ENCODE measurements at places on chromosomes 6 and 20. TPM values are rescaled to one million over a fixed set of nuclear protein-coding genes. Genes with fewer than 3 reads are reported as not detected.

DNA sequence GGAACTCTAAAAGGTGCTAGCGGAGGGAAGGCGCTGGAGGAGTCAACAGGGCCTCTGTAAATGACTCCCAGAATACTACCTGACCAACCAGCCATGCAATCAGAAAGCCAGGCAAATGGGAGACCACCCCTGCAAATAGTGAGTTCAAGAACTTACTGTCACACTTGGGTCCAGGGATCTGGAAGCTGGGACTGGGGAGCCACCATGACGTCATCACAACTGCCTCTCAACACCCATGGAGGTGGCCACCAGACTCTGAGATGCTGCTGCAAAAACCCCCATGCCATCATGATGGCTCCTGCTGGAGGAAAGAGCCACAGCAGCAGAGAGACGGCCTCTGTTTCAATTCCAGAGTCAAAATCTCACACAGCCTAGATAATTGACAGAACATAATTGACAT, 8.5 kb upstream of the PDYN start:
- H3K27ac ChIP-seq = no peak overlapping the region
- peaks cover 26% of the 10 kb centered on the region for H3K27me3 ChIP-seq
- no peaks in the 10 kb centered on the region for H3K4me1 ChIP-seq
- no peaks in the 10 kb centered on the region for H3K36me3 ChIP-seq

DNA sequence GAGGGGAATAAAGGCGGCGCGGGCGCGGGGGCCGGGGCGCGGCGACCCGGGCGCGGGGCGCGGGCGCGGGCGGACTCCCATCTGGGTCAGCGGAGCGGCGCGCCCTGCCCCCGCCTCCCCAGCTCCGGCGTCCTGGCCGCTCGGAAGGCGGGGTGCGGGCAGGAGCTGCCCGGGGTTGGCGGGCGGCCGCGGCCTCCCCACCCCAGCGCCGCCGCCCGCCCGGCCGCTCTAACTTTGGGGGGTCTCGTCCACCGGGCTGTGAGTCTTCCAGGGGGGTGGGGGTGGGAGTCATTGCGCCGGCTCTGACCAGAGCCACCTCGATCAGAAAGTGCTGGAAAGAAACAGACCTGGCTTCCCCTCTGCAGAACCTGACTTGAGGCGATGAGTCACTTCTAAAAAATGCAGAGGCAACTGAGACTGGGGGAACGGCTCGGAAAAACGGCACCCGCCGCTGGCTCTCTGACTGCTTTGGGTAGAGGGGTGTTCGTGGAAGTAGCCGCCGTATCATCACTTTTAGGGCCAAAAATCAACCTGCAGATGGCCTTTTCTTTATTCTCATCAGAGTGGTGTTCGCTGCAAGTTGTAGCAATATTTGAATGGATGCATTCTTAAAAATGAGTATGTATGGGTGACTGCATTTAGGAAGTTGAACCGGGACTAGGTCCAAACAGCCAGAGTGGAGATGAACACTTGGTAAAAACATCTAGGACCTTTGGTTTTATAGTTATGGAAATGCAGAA, 667 bp downstream of the CAP2 start:
- H3K4me3 ChIP-seq = no peak overlapping the region
- no peak for DNase-seq
- H3K27me3 ChIP-seq = peaks cover 55% of the 10 kb centered on the region
- H3K27ac ChIP-seq = no peak overlapping the region
- H3K4me1 ChIP-seq = peaks cover 11% of the 10 kb centered on the region

The EMILIN3 gene
- polyA plus RNA-seq = not detected

DNA sequence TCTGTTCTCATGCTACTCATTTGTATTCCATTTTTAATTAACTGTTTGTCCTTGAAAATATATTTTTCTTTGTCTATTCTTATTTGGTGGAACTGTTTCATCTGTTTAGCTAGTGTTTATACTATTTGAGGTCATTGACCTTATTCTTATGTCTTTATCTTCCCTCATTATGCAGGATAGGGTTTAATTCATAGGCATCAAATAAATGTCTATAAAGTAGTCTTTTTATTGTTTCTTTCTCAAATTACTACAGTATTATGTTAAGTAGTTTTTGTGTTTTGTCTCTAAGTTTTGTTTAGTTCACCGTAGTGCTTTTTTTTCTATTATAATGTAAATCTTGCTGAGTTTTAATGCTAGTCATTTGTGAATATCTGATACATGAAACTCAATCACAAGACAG, 19.0 kb downstream of the TIAM2 start:
- no peak overlapping the region for H3K4me3 ChIP-seq
- no peaks in the 10 kb centered on the region for H3K36me3 ChIP-seq
- no peak for DNase-seq
- no peaks in the 10 kb centered on the region for H3K4me1 ChIP-seq
- no peak overlapping the region for H3K27ac ChIP-seq
- no peaks in the 10 kb centered on the region for H3K27me3 ChIP-seq

DNA sequence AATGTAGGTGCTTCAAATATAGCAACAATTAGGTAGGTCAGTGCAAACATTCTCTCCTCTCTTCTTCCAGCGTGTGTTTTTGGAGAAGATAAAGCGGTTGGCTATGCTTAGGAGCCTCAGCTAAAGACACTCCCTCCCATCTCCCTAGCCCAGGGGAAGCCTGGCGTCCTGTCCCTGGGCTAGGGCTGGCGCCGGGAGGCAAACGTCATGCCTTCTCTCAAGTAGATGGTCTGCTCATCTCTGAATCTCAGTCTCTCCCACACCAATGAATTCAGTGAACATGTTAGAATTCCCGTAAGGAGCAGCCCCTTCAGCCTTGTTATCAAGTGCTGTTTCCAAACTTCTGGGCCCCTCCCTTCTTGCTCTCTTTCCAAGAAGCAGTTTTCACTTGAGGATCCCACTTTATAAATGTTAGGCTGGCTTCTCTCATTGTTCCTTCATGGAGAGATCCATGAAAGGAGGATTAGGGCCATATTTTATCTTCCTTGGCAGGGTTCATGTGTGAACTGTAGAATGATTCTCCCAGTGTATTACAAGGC, 142.8 kb downstream of the CLIC5 start:
- no peak overlapping the region for H3K4me3 ChIP-seq
- H3K27me3 ChIP-seq = peaks cover 9% of the 10 kb centered on the region
- DNase-seq = no peak
- no peak overlapping the region for H3K27ac ChIP-seq
- H3K36me3 ChIP-seq = no peaks in the 10 kb centered on the region

The APOM gene
- 14.3 TPM for polyA plus RNA-seq

- no peaks in the 10 kb centered on the region for H3K36me3 ChIP-seq
- H3K4me3 ChIP-seq = no peak overlapping the region
- no peak overlapping the region for H3K27ac ChIP-seq
- no peak for DNase-seq
- peaks cover 9% of the 10 kb centered on the region for H3K27me3 ChIP-seq
These were observed 94.7 kb upstream of the NFATC2 start for GRCh38 chr20:51637241-51637640.

DNA sequence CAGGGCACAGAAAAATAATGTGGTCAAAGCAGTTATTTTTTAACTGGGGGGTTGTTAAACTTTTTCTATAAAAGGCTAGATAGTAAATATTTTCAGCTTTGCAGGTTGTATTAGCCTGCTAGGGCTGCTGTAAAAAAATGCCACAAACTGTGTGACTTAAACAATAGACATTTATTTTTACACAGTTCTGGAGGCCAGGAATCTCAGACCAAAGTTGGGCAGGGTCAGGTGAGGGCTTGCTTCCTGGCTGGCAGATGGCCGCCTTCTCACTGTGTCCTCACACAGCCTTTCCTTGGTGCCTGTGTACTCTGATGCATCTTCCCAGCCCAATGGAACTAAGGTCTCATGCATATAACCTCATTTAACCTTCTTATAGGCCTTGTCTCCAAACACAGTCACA, 294.7 kb downstream of the PTPRT start:
- no peak overlapping the region for H3K4me3 ChIP-seq
- no peak overlapping the region for H3K27ac ChIP-seq
- H3K36me3 ChIP-seq = no peaks in the 10 kb centered on the region

DNA sequence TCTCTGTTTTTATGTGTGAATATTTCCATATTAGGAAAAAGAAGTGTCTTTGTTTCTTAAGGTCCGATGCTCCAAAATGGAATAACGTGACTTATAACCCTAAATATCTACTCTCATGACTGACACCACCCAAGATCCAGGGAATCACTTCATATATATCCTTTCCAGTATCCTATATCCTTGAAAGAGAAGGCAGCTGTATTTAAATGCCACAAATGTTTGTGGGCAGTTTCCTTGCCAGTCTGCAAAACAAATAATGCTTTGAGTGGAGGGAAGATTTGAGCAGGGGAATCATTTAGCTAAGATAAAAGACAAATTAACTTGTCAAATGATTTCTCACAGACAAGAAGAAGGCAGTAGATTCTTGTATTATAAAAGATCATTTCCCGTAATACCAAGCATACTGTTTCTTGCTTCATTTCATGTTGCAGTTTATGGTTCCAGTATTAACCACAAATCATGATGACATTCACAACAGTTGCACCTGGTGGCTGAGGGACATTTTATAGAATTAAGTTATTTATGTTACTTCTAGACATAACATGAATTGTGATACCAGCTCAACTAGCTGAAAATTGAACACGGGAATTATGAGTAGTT, 30.0 kb upstream of the FABP7 start:
- H3K4me3 ChIP-seq = no peak overlapping the region
- no peaks in the 10 kb centered on the region for H3K36me3 ChIP-seq
- H3K27me3 ChIP-seq = no peaks in the 10 kb centered on the region
- H3K4me1 ChIP-seq = peaks cover 4% of the 10 kb centered on the region
- DNase-seq = no peak

DNA sequence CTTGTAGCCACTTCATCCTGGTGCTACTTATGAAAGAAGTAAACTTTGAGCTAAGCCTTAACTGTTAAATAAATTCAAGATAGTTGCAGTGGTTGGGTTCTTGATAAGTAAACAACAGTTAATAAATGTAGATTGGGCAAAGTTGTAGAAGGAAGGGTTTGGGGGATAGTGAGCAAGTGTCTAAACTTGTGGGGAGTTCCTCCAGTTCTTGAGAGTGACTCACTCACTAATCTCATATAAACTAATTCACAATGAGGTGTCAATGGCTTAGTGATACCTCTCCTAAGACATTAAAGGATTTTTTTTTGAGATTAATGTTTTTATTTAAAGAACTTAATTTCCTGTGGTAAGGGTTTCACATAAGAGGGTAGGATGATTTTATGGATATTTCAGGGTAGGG, 507.4 kb downstream of the BMP2 start:
- DNase-seq = no peak
- no peak overlapping the region for H3K27ac ChIP-seq
- H3K4me3 ChIP-seq = no peak overlapping the region
- no peaks in the 10 kb centered on the region for H3K4me1 ChIP-seq
- H3K36me3 ChIP-seq = no peaks in the 10 kb centered on the region

DNA sequence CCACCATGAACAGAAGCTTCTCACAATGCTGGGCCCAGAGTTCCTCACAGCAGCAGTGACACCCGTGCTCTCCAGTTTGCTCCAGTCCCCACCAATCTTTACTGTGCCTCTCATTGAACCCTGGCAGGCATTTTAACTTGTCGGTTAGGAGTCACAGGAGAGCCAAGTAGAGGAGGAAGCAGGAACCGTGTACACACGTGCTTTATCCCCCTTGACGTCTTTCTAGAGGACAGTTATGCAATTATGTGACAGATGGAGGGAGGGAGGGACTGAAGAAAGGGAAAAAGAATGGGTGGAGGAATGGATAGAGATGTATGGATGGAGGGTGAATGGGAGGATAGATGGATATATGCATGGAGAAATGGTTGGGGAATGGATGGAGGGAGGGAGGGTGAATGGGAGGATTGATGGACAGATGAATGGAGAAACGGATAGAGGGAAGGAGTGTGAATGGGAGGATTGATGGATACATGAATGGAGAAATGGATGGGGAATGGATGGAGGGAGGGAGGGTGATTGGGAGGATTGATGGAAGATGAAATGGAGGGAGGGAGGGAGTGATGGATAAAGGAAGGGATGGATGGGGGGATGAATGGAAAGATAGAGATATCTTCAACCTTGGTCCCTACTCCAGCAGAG, 26.0 kb downstream of the RBM38 start:
- H3K27me3 ChIP-seq = no peaks in the 10 kb centered on the region
- no peak overlapping the region for H3K4me3 ChIP-seq
- H3K36me3 ChIP-seq = no peaks in the 10 kb centered on the region
- H3K27ac ChIP-seq = no peak overlapping the region

GRCh38 chr6:43981363-43981990, 145.8 kb downstream of the MRPL14 start:
- H3K4me3 ChIP-seq = no peak overlapping the region
- no peaks in the 10 kb centered on the region for H3K4me1 ChIP-seq
- DNase-seq = no peak

DNA sequence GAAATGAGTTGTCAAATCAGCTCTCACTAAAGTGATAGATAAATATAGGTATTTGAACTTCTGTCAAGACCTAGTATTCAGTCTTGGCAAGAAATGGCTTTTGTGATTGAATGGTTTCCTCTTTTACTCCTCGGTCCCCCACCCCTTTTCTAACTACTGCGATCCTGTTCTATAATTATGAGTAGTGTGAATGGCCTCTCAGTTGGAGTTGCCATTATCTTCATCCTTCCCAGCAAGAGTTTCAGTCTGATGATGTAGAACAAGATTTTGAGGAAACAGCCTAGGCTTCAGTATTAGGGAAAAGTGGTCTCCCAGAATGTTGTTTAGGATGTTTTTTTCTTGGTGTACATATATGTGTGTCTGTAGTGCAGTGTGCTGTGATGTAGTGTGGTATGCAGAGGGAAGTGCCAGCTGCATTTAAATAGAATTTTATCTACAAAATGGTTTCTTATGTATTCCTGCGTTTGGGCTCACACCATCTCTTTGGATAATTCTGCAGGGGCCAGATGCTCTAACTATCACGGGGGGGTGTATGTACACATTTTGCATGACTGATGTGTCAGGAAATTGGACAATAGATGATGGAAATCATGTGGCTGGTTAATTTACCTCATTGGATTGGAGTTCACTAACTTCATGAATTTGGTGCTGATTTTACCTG, 180.1 kb upstream of the MMS22L start:
- no peaks in the 10 kb centered on the region for H3K27me3 ChIP-seq
- no peak overlapping the region for H3K27ac ChIP-seq
- no peak overlapping the region for H3K4me3 ChIP-seq
- no peaks in the 10 kb centered on the region for H3K36me3 ChIP-seq
- H3K4me1 ChIP-seq = no peaks in the 10 kb centered on the region

GRCh38 chr6:136612666-136613389, 62.6 kb upstream of the MAP7 start:
- no peak overlapping the region for H3K4me3 ChIP-seq
- H3K36me3 ChIP-seq = peaks cover 41% of the 10 kb centered on the region
- H3K27ac ChIP-seq = no peak overlapping the region
- no peaks in the 10 kb centered on the region for H3K27me3 ChIP-seq

The SAPCD1 gene
- not detected for polyA plus RNA-seq

Measured in naive B cell (primary cell).